Glomerular endothelial cell (primary cell): ENCODE measurements at places on chromosomes 16 and 17. TPM values are rescaled to one million over a fixed set of nuclear protein-coding genes. Genes with fewer than 3 reads are reported as not detected.
A peak's percentile ranks its signal among the peaks of the same experiment; 100 is the strongest.

CRK gene
- total RNA-seq = 79.9 and 89.7 TPM in 2 replicates

CXCL16 gene
- total RNA-seq = 18.0 and 18.5 TPM in 2 replicates

DNA sequence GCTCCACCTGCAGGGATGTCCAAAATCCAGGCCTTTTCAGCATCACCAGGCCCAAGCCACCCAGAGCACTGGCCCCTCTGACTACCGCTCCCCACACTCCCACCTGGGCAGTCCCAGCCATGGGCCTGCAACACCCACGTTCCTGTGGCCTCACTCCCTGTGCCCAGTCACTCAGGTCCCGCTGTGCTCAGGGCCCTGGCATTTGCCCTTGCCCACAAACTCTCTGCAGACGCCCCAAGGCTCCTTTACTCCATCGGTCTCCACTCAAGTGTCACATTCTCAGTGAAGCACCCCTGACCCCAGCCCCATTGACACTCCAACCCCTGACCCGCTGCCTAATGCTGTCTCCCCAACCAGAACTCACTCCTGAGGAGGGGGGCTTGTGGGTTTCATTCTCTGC is 23.6 kb downstream of the MPG start:
- no peak for DNase-seq

DNA sequence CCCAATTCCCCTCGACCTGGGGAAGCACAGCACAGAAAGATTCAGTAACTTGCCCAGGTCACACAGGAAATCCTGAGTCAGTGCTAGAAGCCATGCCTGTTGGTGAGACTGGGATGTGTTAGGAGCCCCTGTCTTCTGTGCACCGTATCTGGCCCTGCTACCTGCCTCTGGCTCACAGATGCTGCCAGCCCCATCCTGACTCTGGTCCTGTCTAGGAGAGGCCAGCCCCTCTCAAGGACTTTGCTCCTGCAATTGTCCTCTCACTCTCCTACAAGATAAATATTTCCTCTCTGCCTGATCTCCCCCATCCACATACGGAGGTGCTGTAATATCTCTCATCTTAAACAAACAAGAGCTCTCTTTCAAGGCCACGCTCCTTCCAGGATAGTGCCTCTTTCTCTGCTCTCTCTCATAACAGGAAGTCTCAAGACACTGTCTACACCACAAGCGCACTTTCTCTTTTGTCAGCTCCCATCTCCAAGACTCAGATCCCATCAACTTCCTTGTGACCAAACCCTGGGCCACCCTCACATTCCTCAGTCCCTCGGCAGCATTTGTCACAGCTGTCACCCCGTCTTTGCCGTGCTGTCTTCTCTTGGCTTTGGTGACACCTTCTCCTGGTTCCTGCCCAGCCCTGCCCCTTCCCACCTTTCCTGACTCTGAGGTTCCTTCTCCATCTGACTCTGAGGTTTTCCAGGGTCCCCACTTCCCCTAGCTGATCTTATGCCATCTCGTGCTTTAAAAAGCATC is 1.9 kb downstream of the SLC13A2 start:
- no peak for DNase-seq

DNA sequence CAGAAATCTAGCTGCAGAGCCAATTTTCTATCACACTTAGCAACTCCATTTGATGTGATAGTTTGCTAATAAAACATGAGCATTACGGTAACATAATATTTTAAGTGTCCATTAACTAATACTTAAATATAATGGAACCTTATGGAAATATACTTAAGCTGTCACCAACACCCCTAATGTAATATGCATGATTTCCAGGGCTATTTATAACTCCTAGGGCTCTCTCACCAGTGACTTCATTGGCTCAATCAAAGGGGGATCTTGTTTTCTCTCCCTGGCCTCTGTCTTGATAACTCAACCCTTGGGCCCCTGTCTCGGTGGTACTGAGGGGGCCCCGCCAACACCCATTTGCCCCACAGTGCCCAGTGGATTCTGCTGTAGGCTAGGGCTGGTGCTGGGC is 170.4 kb downstream of the SALL1 start:
- no peak for DNase-seq

DNA sequence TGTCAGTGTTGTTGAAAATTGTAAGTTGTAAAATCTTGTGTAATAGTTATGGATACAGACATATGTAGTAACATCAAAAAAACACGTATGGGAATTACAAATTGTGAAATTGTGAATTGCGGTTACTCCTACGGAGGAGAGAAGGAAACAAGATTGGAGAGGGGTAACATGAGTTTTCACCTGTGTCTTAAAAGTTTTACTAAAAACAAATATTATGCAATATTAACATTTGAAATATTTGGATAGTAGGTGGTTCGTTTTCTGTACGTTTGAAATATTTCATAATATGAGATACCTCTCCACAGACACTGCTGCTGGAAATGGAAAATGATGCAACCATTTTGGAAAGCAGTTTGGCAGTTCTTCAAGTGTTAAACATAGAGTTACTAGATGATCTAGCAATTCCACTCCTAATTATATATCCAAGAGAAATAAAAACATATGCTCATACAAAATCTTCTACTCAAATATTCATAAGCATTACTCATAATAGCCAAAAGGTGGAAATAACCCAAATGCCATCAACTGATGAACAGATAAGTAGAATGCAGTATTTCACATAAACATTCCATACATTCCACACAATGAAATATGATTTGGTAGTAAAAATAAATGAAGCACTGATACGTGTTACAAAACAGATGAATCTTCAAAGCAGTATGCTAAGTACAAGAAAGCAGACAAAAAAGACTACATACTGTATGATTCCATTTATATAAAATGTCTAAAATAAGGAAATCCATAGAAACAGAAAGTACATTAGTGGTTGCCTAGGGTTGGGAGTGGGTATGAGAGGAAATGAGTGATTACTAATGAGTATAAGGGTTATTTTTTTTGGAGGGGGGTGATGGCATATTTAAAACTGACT is 40.7 kb upstream of the ABCA10 start:
- DNase-seq = peak; percentile 61

DNA sequence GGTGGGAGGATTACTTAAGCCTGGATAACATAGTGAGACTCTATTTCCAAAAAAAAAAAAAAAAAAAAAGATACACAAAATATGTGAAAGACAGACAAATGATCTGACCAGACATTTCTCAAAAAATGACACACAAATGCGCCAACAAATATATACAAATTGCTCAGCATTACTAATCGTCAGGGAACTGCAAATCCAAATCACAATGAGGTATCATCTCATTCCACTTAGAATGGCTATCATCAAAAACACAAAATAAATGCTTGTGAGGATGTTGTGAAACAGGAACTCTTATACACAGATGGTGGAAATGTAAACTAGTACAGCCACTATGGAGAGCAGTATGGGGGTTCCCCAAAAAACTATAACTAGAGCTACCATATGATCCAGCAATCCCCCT is 62.4 kb downstream of the STX8 start:
- no peak for DNase-seq

DNA sequence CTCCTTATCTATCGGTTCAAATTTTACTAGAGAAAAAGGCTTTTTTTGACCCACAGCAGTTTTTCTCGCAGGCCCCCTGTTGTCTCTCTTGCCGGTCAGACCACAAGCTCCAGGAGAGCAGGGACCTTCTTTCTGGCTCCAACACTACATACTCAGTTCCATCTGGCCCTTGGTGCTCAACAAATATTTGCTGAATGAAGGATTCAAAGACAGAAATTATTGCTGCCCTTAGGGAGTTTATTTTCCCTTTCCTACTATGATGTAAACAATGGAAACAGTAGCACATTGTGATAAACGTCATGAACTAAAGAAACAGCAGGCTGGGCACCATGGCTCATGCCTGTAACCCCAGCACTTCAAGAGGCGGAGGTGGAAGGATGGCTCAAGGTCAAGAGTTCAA is 59.0 kb upstream of the ATP2A3 start:
- no peak for DNase-seq

- no peak for DNase-seq
Observed at GRCh38 chr17:32286518-32286900, 20.9 kb downstream of the RHBDL3 start.
